ENCODE measurements at places on chromosomes 2 and 18. TPM values are rescaled to one million over a fixed set of nuclear protein-coding genes. Genes with fewer than 3 reads are reported as not detected.

DNA sequence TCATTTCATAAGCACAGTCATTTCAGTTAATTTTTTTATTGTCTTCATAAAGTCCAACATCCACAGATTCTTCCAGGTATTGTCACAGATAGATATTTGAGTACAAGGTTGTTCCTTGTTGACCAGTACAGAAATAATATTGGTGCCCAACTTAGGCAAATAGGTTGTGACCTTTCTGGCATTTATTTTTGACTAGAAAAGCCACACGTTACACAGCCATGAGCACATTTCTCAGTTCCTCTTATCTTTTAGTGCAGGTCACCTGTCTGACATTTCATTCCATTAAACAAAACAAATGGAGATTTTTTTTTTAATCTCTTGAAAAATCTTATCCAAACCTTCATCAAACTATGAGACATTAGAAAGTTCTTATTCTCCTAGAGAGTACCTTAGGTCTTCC is 428.8 kb downstream of the ZNF521 start:
- H3K4me1 ChIP-seq: no peaks in the 10 kb centered on the region
- no peaks in the 10 kb centered on the region for H3K36me3 ChIP-seq
- no peak overlapping the region for H3K27ac ChIP-seq
- no peak overlapping the region for H3K4me3 ChIP-seq

DNA sequence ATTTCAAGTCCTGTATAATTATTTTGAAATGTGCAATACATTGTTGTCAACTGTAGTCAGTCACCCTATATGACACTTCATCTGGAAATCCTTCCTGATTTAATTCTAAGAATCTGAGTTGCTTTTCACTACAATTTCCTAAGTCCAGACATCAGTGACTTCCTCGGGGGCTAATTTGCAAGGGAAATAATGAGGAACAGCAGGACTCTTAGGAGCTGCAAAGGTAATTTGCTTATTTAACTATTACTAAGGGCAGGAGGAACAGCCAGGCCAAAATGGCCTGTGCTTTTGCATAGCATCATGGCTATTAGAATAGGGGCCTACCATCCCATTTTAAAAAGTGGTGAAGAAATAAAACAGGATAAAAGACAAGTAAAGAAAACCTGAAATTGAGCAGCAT is 178.8 kb downstream of the MC4R start:
- no peaks in the 10 kb centered on the region for H3K27me3 ChIP-seq
- H3K4me1 ChIP-seq: no peaks in the 10 kb centered on the region
- no peak for DNase-seq

DNA sequence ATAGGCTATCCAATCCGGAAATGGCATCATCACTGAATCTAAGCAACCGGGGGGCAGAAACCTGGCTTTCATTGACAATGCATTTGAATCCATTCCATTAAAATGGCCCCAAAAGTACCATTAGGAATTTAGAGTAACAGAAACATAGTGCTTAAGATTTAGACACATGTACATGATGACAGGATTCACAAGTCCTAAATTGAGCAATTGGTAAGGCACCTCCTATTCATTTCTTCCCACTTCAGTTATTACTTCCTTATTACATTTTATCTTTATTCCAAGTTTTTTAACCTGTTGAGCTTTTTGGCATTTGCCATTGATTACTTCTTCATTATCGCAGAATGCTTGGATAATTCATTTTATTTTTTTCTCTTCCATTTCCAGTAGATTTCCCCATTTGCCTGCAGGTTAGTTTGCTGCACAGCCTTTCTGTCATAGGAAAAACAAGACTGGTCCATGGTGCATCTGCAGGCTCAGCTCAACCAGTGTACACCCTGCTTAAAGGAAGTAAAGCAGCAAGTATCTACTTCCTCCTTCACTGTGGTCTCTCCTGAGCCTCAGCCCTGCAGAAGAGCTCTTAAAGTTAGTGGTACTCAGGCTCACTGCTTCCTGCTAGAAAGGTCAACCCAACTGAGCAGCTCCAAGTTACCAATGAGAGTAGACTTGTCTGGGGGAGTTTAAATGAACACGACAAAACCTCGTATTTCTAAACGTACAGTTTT is 89.2 kb downstream of the DOCK10 start:
- H3K36me3 ChIP-seq: no peaks in the 10 kb centered on the region
- no peaks in the 10 kb centered on the region for H3K27me3 ChIP-seq
- no peak overlapping the region for H3K4me3 ChIP-seq
- no peaks in the 10 kb centered on the region for H3K4me1 ChIP-seq

The TTC32 gene
- total RNA-seq: 9.7 TPM

The C1GALT1C1L gene
- 0.33 TPM for total RNA-seq

The GALNT13 gene
- total RNA-seq: not detected

Data from liver (tissue), 10 donors.